NCI-H2081 (cell line): ENCODE measurements at places on chromosomes 4 and X.

- DNase-seq, result peak; percentile 61
These were observed 767 bp upstream of the SMIM20 start for GRCh38 chr4:25913056-25913850.

- no peak for DNase-seq
These were observed 72.9 kb upstream of the MTM1 start for GRCh38 chrX:150495496-150495895.

DNA sequence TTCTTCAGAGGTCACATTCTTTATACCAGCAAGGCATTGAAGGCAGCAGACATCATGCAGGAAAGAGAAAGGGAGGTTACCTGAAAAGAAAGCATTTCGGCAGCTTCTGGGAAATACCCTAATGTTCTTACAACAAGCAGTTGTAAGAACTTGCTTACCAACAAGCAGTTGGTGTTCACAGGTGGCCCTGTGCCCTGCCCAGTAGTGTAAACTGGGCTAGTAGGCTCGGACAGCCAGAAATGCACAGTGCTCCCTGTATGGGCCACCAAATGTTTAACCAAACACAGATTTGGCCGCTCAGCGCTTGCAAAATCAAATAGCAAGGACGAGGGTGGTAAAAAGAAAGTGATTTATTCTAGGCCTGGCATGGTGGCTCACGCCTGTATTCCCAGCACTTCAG is 20.4 kb upstream of the RHOXF1 start:
- DNase-seq, result no peak

DNA sequence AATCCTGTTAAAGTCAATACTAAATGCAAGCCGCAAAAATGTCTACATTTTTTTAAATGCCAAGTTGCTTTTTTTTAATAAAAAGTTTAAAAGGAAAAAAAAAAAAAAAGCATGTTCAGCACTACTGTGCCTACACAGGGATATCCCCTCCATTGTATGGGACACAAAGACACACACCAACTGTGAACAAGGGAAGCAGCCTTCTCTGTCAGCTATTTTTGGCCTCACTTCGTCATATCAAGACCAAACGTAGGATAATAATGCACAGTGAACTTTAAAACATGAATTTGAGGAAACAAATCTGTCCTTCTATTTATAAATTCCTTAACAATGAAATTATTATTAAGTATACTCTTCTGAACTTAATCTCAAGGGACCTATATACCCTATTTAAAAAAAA is 4.4 kb downstream of the FBXW7 start:
- no peak for DNase-seq

- no peak for DNase-seq
These were observed 220.9 kb upstream of the PSAPL1 start for GRCh38 chr4:7655511-7656243.

DNA sequence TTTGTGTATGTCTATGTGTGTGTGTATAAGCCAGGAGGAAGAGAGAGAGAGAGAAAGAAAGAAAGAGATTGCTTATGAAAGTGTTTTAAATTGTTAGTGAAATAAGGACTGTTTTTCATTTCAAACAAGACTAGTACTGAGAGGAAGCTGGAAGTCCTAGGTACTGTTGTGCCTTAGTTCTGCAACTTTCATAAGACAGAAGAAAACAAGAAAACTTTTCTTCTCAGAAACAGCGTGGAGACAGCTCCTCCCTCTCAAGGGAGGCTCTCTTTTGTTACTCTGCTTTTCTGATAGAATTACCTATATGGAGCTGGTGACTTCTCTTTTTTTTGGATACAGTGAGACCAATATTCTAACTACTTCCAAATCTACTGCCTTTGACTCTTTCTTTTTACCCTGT is 62.5 kb downstream of the BANK1 start:
- no peak for DNase-seq

DNA sequence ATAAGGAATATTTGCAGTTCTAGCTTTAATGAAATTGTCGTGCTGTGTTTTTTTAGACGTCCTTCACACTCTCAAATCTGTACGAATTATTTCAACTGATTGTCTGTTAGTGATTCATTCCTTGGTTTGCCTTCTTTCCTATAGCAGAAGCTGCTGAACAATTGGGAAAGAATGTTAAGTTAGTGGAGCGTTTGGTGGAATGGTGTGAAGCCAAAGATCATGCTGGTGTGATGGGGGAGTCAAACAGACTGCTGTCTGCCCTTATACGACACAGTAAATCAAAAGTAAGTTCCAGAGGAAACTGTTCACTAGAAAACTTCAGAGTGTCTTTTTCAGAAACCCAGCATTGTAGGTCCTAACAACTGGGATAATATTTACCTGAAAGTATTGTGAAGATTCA is 159.9 kb downstream of the RAP1GDS1 start:
- no peak for DNase-seq

DNA sequence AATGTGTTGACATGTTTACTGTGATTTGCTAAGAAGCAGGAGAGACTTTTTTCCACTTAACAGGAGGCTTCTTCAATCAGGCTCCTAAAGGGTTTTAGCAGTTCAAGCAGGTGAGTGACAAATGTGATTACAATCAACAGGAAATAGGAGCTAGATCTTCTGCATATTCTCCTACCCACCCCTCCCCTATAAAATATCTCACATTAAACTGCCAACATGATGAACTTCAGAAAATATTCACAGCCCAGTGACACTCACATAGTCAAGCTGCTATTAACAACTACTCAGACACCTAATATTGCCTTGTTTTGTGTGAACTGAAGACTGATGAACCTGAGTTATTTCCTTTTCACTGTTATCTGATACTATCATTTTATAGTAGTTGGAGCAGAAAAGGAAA is 55.9 kb upstream of the ANTXR2 start:
- DNase-seq, result no peak
